Activated CD8-positive, alpha-beta memory T cell treated with anti-CD3 and anti-CD28 coated beads for 1 hour (primary cell): ENCODE measurements at places on chromosomes 1 and 21.

GRCh38 chr1:10257851-10258250 is 47.5 kb downstream of the KIF1B start:
- DNase-seq = no peak

GRCh38 chr21:45287438-45288391 is at the start of gene POFUT2:
Gene POFUT2, minus strand, starts transcription at chr21:45287895. Its CDS starts 24 bp downstream, at chr21:45287871.
- peak; percentile 97 for DNase-seq

- DNase-seq = no peak
Measured at GRCh38 chr1:32122151-32122550, 14.3 kb downstream of the KPNA6 start.

DNA sequence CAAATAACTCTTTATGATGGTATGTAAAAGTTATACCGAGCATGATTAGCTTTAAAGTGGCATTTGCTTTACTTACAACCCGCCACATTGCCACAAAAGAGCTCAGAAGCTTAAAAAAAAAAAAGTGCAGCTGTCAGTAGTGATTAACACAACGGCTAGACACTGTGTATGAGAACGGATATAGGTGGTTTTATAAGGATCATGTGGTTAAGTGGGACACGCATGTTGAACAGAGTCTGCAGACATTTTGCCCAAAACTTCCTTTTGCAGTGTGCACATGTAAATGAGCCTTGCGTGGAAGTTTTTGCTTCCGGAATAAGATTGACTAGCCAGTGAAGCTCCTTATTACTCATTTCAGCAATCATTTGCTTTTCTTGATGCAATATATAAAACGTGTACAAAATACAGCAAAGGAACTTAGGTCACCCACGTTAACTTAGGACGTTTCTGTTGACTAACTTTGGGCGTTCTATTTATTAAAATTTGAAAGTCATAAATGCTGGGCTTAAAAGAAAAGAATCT is 58.7 kb upstream of the RGS1 start:
- no peak for DNase-seq

GRCh38 chr1:109812691-109813393 is 49.1 kb upstream of the EPS8L3 start:
- DNase-seq = no peak

DNA sequence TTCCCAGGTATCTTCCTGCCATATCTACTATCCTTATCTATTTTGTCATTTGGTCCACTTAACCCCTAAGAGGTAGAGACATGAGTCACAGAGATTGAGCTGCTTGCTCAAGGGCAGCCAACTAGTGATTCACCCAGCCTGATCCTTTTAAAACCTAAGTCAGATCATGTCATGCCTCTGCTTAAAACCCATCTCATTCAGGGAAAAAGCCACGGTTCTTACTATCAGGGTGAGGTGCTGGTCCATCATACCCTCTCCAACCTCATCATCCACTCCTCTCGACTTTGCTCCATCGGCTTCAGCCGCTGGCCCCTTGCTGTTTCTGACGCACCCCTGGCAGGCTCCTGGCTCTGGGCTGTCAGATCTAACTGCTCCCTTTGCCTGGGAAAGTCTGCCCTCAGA is 14.4 kb upstream of the PPP1R15B start:
- no peak for DNase-seq

GRCh38 chr1:220775240-220775853 is 11.4 kb upstream of the MTARC1 start:
- DNase-seq = no peak

- no peak for DNase-seq
Measured at GRCh38 chr21:43770066-43770655, 5.9 kb downstream of the CSTB start.

DNA sequence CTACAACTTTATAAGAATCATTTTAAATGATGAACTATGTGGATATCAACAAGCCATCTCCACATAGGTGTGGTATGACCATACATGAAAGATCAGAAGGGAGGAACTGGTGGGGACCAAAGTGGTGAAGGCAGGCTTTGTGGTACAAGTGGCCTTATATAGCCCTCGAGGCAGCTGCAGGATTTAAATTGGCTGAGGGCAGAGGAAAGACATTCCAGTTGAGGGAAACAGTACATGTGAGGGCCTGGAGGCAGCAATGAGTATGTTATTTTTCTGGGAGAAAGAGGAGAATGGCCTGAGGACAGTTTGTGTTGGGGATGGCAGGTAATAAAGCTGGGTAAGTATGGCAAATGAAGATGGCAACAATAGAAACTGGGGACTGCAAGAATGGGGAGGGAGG is 17.1 kb downstream of the OSCP1 start:
- no peak for DNase-seq

GRCh38 chr21:15631342-15631741 is 98.4 kb upstream of the USP25 start:
- DNase-seq = no peak

- no peak for DNase-seq
Measured at GRCh38 chr1:18132711-18133541, 25.3 kb downstream of the IGSF21 start.
